Activated naive CD4-positive, alpha-beta T cell treated with Interleukin-2 at 50 U/mL for 16 hours (primary cell): ENCODE measurements at places on chromosomes 11 and 22.

DNA sequence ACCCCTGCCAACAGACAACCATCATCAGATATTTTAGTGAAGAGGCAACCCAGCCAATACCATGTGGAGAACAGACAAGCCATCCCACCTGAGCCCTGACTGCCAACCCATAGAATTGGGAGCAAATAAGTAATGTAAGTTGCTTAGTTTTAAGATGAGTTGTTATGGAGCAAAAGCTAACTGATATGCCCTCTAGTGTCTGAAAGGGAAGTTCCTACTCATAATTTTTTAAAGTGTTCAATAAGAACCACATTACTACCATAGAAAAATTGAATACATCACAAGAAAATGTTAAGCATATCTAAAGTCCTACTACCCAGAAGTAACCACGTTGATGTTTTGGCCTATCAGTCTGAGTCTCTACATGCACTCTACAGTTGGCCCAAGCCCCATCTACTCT lies 50.8 kb upstream of the SLC36A4 start:
- DNase-seq, result no peak

GRCh38 chr11:115051938-115052590 lies 373.7 kb downstream of the NXPE2 start:
- no peak for DNase-seq

- no peak for DNase-seq
Measured at GRCh38 chr11:15927196-15927863, 429.0 kb downstream of the SOX6 start.

GRCh38 chr11:95536047-95536690 lies 253.4 kb downstream of the FAM76B start:
- DNase-seq, result no peak

DNA sequence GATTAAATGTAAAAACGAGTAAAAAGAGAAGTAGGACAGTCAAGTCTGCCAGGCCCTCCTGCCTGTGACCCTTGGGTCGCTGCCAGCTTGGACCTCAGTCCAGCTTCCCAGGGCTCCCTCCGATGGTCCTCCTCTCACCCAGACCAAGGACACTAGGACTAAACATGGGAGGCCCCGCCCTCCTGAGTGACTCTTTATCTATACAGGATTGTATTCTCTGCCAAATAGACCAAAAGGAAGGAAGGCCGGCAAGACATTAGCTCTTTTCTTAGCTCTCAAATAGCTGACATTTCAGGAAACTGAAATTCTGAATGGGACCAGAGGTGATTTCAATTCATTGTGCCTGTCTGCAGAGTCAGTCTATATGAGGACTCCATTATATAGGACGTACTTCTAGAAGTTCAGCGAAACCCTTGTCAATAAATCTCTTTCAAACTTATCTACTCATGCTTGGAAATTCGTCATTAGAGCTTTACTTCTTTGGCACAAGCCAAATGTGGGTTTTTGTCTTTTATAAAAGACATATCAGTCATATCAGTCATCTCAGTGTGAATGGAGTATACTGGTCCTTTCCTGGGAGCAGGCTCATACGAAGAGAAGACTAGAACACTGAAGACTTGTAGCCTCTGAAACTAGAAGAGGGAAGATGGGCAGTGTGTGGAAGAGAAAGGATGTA lies 28.5 kb downstream of the ADORA2A start:
- DNase-seq, result no peak

GRCh38 chr22:41565403-41566054 lies 4.7 kb downstream of the CSDC2 start:
- DNase-seq, result no peak

DNA sequence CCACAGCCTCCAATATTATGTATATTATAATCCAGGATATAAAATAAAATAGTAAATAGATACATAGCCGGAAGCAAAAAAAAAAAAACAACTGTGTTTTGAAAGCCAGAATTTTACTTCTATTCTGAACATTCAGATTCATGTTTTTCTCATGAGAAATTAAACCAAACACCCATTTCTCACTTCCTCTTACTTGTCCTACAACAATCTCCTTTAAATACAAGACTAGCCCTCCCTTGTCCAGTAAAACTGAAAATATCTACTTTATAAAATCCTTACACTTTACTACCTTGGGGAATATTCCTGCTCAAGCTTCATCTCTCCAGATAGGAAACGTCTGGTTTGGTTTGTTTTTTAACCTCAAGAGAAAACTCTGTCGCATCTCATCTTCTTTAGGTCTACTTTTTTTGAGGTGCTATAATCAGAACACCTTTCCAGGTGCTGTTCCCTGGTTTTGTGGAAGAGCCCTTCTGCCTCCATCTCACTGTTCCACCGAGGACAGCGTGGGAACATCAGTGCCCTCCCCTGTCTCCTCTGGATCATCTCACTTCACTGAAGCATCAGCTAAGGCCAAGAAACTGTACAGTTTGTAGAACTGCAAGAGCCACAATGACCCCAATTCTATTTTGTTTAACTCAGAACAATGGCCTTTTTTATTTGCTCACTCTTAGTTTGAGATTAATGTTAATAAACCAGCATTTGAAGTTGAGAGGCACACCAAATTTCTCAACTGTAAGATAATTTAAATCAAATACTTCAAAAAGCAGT lies 82.0 kb upstream of the ARHGAP32 start:
- DNase-seq, result no peak

GRCh38 chr22:50469377-50470305 lies 5.2 kb downstream of the SBF1 start:
- DNase-seq, result peak; percentile 92

- DNase-seq, result no peak
Measured at GRCh38 chr11:75398906-75399305, 412 bp upstream of the RPS3 start.

DNA sequence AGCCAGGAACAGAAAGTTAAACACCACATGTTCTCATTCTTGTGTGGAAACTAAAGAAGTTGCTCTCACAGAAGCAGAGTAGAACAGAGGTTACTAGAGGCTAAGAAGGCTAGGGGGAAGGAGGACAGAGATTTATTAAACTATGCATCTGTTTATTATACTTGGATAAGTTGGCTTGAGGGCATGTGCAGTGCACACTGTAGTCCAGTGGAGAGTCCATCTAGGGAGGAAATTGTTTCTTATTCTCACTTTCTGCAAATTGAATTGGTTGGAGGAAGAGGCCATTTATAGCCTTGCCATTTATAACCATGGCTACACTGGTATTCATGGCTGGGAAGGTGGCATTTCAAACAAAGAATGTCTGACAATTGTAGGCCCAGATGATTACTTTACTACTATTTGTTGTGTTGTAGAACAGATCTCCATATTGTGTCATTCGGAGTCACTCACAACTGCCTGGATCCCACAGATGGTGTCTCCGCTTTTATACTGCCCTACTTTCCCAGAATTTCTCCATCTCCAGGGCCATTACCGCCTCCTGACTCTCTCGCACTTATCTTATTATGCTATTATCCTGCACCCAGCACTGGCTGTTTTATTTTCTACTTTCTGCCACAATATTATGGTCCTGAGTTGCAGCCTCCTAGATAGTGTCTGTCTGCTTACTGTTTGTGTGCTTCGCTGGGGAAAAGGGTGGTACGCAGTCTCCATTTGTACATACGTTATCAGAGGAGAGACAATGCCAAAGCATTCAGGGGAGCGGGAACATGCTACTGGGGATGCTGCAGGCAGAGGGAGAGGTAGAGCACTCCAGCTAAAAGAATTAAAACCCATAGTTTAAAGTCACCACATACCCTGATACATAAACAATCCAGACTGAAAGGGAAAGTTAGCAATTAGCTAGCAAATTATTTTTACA lies 169.3 kb upstream of the BLID start:
- no peak for DNase-seq

- DNase-seq, result no peak
Measured at GRCh38 chr22:46000081-46001027, 23.4 kb upstream of the WNT7B start.

- no peak for DNase-seq
Measured at GRCh38 chr11:5929571-5930368, 12.3 kb upstream of the OR56A3 start.

DNA sequence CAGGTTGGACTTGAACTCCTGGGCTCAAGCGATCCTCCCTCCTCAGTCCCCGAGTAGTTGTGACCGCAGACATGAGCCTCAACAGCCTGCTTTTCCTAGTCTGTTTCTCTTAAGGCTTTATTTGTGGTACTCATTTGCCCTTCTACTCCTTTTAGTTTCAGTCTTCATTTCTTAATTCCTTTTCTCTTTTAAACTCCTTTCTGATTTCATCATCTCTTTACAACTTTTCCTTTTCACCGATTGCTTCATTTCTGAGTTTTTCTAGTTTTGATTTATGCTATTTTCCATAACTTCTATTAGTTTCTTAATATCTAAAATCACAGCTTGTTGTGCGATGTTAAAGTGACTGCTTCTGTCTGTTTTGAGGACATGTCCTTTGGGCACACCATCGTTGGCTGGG lies 17.3 kb upstream of the MRGPRF start:
- no peak for DNase-seq

- no peak for DNase-seq
Measured at GRCh38 chr22:49614966-49615965, 212.4 kb downstream of the BRD1 start.

DNA sequence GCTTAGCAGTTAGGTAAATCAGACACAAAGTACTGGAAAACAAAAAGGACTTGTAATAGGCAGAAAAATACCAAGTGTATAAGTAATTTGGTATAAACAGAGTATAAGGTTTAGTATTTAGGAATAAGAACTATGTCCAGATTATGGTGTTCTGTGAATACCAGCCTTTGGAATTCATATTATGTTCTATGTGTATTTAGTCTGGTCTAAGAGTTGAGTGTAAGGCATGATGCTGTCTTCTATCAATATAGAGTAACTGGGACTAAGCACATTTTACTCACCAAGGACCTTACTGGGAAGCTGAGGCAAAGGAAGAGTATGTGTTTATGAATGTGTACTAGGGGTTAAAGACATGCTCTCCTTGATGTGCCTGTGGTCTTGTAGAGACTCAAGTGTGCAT lies 9.5 kb downstream of the SDHD start:
- no peak for DNase-seq

GRCh38 chr22:30837531-30837930 lies 131.0 kb downstream of the MORC2 start:
- DNase-seq, result no peak

- no peak for DNase-seq
Measured at GRCh38 chr11:1044160-1044559, 7.6 kb upstream of the MUC6 start.

DNA sequence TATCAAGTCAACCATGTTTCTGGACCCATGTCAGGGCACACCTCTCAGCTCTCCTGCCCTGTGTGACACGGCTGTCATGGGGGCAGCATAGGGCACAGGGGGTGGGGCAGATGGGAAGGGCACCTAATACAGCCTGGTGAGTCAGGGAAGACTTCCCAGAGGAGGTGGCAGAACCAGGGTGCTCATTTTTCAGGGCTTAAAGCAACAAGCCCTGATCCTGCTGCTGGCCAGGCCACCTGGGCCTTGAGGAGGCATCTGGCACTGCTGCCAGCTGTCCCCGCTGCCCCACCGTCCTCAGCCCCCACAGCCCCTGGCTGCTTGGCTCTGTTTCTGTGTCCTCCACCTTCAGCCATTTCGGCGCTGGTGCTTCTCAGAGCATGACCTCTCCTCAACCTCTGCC lies 4.4 kb downstream of the MAP3K11 start:
- no peak for DNase-seq

DNA sequence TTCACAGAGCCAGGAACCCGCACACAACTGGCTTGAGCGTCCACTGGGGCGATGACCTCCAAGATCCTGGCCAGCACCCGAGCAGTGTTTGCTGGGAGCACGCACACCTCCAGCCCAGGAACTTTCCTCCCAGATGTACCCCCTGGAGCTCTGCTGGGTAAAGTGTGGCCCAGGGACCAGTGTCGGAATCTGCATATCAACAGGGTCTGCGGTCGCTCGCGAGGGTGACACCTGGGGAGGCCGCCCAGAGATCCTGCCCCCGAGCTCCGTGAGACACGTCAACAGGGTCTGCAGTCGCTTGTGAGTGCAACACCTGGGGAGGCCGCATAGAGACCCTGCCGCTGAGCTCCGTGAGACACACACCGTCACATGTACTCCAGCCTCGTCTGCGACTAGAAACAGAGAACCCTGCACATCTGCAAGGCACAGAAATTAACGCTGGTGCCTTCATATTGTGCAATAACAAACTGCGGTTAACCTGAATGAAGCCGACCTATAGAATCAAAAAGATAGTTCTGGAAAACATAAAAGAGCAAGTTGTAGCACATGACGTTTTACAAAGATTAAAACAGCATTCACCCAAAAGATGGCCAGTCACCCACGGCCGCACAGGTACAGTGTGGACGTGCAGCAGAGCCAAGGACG lies 172.4 kb downstream of the BRD1 start:
- DNase-seq, result no peak

GRCh38 chr22:24950272-24950902 lies 2.1 kb upstream of the KIAA1671 start:
- DNase-seq, result no peak

DNA sequence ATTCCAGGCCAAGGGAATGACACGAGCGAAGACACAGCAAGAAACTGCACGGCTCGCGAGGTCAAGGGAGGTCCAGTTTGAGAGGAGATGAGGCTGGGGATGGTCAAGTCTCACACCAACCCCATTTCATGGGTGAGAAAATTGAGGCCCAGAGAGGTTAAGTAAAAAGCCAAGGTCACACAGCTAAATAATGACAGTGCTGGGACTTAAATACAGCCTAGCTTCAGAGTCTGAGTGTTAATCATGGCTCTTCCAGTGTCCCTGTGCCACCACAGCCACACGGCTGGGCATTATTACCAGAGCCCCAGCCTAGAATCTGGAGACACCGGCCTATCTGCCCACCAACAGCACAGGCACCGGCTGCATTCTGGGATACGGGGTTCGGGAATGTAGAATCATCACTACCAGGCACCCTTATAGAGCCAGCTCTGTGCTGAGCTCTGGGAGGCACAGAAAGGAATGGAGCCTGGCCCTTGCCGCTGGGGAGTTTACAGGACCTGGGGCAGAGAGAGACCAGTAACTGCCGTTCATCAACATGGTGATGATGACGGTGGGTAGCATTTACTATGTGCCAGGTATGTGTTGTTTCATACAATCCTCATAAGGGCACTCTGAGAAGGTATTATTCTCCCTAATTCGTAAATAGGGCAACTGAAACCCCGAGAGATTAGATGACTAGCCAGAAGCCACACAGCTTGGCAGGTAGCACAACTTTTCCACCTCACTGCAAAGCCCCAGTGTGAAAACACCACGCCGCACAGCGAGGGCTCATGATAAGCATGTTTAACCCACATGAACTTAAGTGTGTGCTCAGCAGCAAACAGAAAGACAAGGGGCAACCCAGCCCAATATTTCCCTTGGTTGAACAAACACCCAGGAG lies 51.8 kb downstream of the CD6 start:
- DNase-seq, result peak; percentile 80
